ENCODE measurements at places on chromosomes 2 and 18.

- DNase-seq, result no peak
Observed at GRCh38 chr2:176178038-176178756, 10.3 kb upstream of the HOXD1 start.

DNA sequence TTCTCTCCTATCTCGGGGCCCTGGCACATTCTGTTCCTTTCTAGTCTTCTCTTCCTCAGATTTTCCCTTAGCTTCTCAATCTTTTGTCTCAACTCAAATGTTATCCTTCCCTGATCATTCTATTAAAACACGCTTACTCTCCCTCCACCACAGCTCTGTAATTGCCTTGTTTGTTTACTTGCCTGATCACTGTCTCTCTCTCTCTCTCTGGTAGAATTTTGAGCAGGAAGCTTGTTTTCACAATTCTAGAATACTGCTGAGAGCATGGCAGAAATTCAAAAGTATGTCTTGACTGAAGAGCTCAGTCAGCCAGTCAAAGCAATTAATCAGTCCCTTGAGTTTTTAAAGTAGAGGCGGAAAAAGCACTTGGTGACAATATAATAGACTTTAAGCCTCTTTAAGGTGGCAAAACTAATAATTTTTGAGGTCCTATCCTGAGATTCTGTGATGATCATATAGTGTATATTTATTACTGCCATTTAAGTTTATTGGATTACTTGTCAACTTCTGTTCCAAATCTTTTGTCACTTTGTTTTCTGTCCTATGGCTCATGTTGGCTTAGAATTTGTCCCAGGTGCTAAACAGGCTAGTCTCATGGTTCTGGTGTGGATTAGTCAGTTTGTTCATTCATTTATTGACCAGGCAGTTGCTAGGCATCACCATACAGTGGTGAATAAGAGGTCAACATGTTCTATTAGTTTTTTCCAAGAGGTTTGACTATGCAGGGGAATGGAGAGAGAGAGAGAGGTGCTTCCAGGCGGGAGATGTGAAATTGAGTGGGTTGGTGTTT is 2.3 kb downstream of the PSMD1 start:
- DNase-seq, result no peak

DNA sequence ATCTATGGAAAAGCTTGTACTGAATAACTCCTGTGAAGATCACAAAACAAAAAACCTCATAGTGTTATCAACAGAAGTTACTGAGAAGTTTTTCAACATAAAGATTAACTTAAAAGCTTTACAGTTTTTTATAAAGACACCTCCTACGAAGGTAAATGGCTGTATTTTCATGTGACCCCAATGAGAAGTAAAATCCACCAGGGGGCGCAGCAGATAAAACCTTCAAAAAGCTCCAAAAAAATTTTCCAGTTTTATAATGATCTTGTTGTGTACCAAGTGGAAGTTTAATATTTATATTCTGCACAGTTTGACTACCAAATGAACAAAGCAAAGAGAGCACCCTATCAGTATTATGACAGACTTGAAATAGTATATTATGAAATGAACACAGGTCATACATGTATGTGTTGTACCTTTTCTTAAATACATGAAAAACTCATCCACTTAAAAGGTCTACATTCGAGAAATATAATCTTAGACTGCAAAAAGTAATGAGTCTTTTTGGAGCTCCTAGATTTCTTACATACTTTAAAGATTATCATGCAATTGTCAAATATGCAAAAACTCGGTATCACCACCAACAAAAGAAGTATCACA is 38.5 kb downstream of the PNO1 start:
- DNase-seq, result no peak

DNA sequence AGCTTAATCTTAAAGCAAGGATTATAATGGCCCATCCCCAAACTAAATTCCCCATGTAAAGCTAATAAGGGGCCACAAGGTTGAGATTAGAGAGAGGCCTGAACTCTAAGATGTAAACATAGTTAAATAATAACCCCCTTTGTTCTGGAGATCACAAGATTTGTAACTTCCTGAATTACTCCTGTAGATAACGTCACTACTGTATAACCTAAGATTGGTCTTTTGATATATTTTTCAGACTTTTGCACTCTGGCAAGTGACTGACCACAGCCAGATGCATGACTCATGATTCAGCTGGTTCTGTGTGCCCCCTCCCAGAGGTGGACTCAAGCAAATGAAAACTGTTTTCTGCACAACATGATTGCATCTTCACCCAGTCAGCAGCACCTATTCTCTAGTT is 686.0 kb upstream of the DDX18 start:
- DNase-seq, result no peak

DNA sequence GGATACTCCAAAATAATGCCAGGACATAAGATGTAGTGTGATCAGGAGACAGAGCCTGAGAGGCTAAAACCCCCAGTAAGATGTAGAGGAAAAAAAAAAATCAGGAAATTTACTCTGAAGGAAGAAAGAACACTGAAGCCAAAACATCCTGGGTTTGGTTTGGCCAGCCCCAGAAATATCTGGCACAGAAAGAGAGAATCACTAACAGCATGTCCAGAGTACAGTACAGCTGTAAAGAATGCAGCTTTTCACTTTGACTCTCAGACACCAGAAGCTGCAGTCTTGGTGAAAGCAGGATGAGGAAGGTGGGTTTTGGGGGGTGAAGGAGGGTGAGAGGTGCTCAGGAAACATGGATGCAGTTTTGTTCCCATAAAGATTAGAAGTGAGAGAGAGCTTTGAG is 1577.7 kb upstream of the ACVR2A start:
- DNase-seq, result no peak

DNA sequence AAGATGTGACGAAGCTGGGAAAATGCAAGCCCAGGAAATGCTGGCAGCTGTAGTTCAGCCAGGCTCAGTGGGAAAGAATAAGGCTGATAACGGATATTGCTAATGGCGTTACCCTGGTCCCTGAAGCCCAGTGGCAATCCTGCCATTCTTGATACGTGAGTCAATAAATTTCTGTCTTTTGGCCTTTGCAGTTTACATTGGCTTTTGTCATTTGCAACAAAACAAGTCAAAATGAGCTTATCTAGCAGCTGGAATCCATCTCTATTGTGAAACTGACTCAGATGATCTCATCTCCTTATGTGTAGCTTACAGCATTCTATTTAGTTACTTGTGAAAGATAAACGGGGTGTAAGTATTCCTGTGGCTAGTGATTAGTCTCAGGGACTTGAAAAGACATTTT is 43.8 kb downstream of the ARL6IP6 start:
- no peak for DNase-seq

All from Panc1 (cell line).